ENCODE measurements at places on chromosomes 1 and 21.
A peak's percentile ranks its signal among the peaks of the same experiment; 100 is the strongest.

GRCh38 chr1:184965944-184966860, 8.1 kb downstream of the NIBAN1 start:
- peak; percentile 31 for ATAC-seq

GRCh38 chr1:156439036-156439776, 61.4 kb downstream of the MEF2D start:
- ATAC-seq: no peak

DNA sequence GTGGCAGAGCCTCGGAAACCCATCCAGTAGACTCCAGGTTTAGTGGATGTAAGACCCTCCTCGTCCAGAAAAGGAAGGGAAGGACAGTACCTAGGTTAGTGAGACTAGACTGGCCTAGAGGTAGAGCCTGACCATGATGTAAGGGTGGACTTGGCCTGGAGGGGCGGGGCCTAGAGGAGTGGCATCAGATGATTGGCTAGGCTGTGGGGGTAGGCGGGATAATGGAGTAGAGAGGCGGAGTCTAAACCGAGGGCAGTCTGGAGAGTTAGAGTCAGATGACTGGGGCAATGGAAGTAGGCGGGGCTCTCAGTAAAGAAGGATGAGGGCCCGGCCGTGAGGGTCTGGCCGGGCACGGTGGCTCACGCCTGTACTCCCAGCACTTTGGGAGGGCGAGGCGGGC, 70.1 kb downstream of the EPHB2 start:
- ATAC-seq: peak; percentile 91

- ATAC-seq: no peak
Measured at GRCh38 chr1:57013522-57013921, 47.7 kb upstream of the C8B start.

GRCh38 chr1:63976006-63976405, 202.2 kb downstream of the ROR1 start:
- ATAC-seq: no peak

DNA sequence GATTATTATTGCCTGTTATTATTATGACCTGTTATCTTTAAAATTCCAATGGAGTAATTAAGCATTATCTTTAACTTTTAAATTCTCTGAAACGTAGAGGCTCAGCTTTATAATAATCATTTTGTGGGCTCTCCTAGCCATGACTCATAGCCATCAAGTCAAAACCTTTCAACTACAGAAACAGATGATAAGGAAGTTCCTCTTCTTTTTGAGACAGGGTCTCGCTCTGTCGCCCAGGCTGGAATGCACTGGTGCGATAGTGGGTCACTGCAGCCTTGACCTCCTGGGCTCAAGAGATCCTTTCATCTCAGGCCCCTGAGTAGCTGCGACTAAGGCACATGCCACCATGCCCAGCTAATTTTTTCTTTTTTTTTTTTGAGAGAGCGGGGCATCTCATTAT, 43.5 kb downstream of the CHML start:
- no peak for ATAC-seq

DNA sequence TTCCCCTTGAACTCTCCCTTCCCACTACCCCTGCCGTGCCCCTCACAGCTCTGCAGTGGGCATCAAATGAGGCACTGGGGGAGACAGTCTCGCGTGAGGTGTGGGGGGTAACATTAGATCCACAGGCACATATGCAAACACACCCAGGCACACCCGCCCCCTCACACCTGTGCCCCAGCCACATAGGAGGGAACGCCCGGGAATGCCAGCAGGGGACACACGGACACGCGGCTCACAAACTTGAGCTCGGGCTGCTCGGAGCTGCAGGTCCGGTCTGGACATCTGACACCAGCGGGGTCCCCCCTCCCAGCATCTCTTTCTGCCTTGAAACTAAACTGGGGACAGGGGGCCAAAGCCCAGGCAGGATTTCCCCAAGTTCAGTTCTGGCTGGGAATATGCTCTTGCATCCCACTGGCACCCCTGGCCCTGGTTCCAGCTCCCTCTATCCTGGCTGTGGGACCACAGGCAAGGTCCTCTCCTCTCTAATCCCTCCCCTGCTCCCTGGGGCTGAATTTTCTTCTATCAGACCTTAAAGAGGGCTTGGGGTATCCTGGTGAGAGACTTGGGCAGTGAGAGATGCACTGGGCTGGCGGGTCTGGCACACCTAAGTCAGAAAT, 30.6 kb downstream of the CDCP2 start:
- ATAC-seq: no peak

- no peak for ATAC-seq
Measured at GRCh38 chr1:34212673-34213072, 36.0 kb downstream of the C1orf94 start.
